ENCODE measurements at places on chromosomes 4 and X.

DNA sequence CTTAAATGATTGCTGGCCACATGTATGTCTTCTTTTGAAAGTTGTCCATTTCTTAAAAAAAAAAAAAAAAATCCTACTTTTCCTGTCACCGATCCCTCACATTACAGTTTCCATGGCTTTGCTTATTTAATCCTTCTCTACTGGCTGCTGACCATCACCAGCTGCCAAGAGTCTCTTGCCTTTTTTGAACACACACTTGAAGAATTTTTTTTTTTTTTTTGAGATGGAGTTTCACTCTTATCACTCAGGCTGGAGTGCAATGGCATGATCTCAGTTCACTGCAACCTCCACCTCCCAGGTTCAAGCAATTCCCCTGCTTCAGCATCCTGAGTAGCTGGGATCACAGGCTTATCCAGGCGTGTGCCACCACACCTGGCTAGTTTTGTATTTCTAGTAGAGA is 134.0 kb downstream of the ANXA5 start:
- DNase-seq, result no peak

DNA sequence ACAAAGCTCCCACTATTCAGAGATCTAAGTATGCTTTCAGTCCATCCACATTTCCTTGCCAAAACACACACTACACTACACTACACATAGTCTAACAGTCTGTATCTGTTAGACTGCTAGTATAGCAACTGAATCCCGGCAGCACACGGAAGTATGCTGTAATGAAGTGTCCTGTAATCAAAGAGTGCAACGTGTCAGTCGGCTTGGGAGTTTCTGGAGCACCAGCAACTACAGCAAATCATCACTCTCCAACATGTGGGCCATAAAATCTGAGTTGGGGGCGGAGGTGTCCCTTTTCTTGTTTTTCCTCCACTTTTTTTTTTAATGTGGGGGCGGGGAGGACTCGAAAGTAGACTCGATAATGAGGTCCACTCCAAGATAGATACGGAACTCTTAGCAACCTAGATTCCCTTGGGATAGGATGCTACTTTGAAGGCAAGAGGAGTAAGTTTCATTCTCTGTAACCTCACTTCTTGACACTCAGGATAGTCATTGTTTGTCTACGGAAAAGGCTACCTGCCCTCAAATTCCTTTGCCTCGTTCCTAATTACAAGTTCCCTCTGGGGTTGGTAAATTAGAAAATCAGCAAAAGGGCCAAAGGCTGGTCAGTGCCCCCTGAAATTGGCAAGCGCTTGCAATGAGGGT is 722 bp downstream of the SLC10A7 start:
- DNase-seq, result no peak

GRCh38 chrX:3134316-3134945 is 93.2 kb downstream of the ARSF start:
- DNase-seq, result no peak

- no peak for DNase-seq
These were observed 2144.6 kb upstream of the TENM3 start for GRCh38 chr4:180098586-180098985.

- DNase-seq, result no peak
These were observed at the start of gene CPLX1 for GRCh38 chr4:825971-826330. Gene CPLX1, minus strand, starts transcription at chr4:826129. Its CDS starts 1,607 bp downstream, at chr4:824522.

DNA sequence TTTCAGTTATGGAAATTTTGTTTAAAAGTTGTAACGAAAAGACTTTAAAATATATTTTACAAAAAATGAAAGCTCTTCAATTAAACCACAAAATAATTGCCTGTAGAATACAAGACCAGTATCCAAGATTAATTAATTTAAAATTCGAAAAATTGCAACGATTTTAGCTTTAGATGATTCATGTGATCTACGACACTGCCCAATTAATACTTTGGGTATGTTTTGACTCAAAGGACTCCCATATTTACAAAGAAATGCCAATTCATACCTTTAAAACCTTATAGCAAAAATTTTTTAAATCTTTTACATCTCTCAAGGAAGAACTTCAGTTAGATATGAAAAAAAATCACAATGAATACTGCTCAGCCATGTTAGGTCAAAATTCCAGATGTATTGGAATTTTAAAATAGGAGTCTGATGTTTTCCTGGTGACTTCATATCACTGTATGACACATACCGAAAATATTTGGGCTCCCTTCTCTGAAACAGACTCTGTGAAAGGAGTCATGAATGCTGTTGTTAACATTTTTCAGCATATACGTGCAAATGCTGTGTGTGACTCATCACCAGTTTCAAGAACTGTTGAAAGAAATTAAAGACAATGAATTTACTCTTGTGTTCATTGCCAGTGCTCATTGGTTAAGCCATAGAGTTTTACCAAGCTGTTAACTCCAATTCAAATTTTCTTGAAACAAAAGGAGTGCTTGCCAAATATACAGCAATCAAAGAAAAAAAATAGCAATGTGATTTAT is 13.8 kb upstream of the SMS start:
- DNase-seq, result no peak

- DNase-seq, result no peak
These were observed 65.7 kb downstream of the IRF2 start for GRCh38 chr4:184408684-184409081.

- no peak for DNase-seq
These were observed 46.9 kb upstream of the NFKB1 start for GRCh38 chr4:102454268-102454667.
